ENCODE measurements at places on chromosomes 4 and X.
A peak's percentile ranks its signal among the peaks of the same experiment; 100 is the strongest.

- no peak for DNase-seq
These were observed 1449.2 kb downstream of the C4orf33 start for GRCh38 chr4:130545171-130545570.

DNA sequence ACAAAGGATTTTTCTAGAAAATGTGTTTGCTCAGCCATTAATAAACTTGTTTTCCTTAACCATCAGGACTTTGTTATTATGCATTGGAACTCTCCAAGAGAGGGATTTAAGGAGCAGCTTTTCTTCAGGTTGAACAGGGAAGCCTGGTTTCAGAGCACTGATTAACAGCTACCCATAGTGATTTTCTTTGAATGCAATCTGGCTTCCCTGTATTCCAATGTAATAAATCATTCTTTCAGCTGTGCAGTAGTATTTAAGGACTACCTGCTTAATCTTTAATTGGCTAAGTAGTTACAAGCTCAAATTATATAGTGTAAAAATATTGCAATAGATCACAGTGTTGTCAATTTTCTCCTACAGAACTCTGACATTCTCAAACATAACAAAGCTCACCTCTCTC lies 77.5 kb downstream of the TMEM156 start:
- no peak for DNase-seq

DNA sequence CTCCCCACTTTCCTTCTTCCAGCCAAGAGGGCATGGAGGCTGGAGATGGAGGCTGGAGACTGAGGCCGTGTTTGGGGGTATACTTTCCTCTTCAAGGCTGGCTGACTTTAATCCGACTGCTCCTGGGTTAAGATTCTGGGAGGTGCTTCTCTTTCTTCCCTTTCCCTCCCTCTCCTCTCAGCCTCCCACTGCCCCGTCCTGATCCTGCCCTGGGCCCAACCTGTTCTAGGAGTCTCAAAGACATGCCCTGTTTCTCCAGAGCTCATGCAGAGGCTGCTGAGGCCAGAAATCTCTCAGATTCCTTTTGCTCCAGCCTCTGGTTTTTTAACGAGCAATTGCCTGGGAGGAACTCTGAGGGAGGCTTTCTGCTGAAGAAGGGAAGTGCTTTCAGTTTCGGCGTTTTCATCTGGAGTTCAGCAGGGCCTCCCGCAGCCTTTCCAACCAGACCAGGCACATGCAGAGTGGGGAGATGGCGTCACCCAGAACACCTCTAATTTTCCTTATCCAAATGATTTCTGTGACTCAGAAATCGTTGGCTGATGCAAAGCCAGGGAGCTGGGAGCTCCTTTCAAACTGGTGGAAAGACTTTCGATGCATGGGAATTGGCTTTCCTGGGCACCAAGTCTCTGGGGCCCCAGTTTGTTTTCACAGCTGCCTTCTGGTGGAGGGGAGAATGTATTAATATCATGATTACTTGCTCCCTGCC lies 34.5 kb upstream of the FAM9C start:
- peak; percentile 7 for DNase-seq

- DNase-seq = no peak
These were observed 14.3 kb upstream of the NAT8L start for GRCh38 chr4:2044542-2045517.

- DNase-seq = no peak
These were observed 61.1 kb downstream of the DCLK2 start for GRCh38 chr4:150139297-150139865.

GRCh38 chrX:47629419-47630200 lies at the start of gene CFP:
TSS of gene CFP (minus strand) at chrX:47629930. CDS start at chrX:47629844, 86 bp downstream.
- DNase-seq = no peak

- no peak for DNase-seq
These were observed 47.7 kb downstream of the EVC start for GRCh38 chr4:5758741-5759140.

- DNase-seq = no peak
These were observed 99.3 kb upstream of the PRKG2 start for GRCh38 chr4:81314196-81314896.

Data from activated CD4-positive, alpha-beta T cell treated with anti-CD3 and anti-CD28 coated beads, Interleukin-2, amount 50 U/mL, for 1 hour (primary cell).